ENCODE measurements at places on chromosomes 1 and 21.

DNA sequence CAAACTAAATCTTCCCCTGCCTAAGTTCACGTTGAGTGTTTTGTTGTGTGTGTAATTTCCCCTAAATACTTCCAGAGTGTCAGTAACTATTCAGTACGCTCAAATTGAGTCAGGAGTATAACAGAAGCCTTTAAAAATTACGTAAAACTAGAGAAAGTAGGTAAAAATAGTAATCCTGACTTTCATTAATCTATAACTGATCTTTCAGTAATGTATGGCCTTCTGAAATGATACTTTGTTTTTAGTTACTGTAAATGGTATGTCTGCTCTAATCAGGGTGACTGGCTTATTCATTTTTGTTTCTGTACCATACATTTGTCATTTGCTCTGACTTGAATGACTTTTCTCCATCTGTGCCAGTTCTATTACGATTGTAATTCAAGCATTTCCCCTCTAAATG lies 29.4 kb downstream of the MIER1 start:
- DNase-seq, result no peak

DNA sequence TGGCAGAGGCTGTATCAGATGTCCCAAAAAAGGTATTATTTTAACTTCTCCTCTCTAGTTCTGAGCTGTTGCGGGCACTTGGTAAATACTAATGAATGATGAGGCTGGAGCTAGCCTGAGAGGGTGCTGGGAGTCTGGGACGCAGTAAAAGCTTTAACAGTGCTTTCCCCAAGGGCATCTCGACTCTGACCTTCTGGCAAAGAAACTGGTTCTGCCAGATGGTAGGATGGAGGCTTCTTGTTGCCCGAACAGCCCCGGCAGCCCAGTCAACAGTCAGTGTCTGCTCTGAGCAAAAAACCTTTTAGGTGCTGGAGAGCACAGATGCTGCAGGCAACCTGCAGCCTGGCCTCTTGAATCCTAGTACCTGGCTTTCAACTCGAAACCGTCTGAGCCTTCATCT lies 2.5 kb upstream of the PNRC2 start:
- no peak for DNase-seq

GRCh38 chr1:72521659-72522058 lies 239.3 kb upstream of the NEGR1 start:
- no peak for DNase-seq

GRCh38 chr21:35828161-35828560 lies 232.2 kb downstream of the SETD4 start:
- DNase-seq, result no peak

GRCh38 chr1:195096051-195096521 lies 1512.2 kb downstream of the KCNT2 start:
- no peak for DNase-seq

GRCh38 chr1:204704794-204705492 lies 19.4 kb upstream of the LRRN2 start:
- DNase-seq, result no peak

DNA sequence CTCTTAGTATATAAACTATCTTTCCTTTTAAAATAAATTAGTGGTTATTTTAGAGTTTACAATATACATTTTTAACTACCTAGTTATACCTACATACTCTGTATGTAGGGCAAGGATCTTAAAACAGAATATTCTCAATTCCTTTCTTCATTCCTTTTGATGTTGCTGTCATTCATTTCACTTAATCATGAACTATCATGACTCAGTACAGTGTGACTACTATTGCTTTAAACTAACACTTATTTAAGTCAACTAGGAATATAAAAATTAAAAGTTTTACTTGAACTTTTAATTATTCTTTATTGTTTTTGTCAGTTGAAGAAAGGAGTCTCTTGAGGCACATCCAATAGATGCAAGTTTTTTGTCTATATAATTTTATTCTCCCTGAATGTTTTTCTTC lies 726.4 kb downstream of the BRINP3 start:
- no peak for DNase-seq

- DNase-seq, result no peak
Measured at GRCh38 chr1:228284148-228284495, 76.3 kb downstream of the OBSCN start.

DNA sequence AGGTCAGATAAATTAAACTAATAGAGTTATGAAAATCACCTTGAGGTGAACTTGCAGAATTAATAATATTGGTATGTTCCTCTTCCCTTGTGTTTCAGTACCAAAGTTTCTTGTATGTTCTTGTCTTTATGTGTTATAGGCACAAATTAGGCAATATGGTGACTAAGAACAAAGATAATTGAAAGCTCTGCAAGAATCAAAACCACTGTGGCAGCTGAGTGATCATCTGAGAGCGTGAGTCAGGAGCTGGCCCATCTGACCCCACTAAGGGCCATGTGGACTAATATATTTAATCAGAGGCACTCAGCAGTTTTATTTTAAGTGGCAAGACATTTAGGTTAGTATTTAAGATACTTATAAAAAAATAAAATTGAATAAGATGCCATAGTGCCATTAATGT lies 12.8 kb upstream of the CASQ2 start:
- no peak for DNase-seq

DNA sequence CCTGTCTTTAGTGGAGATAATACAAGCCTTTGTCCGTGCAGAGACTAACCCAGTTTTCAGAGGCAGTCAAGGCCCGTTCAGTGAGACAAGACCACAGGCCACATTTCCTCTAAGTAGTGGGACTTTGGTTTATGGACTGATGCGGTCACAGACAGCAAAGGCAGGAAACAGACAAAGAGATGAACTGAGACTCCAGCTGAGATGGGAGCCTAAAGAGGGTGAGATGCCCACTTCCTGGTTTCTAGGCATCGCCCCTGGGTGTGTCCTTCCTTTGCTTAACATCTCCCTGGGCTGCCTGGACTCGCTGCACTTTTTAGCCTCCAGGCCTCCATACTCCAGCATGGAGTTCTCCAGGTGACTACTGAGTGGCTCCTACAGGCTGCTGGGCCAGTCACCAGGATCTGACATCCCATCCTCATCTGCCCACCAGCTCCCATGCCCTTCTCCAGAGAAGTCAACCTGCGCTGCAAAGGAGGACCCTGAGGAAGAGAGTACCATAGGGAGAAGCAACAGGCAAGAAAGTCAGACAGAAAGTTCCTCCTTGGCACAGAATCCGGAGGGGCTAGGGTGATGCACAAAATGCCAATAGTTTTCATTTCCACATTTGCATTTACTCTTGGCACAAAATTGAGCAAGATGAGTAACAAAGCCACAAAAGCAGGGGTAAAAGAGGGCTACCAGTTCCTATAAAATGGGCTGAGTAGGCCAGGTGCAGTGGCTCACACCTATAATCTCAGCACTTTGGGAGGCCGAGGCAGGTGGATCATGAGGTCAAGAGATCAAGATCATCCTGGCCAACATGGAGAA lies 15.1 kb downstream of the THEMIS2 start:
- DNase-seq, result peak; percentile 77

GRCh38 chr1:212074313-212074712 lies 38.8 kb downstream of the DTL start:
- no peak for DNase-seq

DNA sequence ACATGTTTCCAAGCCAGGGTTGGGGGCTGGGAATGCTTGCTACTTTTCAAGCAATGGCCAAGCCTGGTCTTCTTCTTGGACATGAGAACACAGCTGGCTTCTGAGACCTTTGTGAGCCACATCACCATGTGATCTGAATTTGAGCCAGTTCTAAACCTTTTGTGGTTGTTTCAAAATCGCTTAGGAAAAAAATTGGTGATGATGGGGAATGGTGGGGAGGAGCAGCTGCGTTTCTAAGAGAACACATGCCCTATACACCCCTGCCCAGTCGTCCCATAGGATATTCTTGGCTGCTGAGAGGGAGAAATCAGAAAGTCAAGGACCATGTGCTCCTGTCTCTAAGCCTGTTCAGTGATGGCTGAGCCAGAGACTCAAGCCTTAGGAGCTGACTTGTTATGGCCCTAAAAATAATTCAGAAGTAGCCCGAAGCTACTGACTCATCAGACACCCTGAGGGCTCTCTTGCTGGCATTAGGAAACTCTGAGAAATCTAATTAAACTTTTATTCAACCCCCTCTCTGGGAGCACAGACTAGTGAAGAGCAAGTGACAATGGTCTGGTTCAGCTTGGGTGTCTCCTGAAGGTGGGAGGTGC lies 30.5 kb downstream of the CCDC185 start:
- DNase-seq, result no peak

DNA sequence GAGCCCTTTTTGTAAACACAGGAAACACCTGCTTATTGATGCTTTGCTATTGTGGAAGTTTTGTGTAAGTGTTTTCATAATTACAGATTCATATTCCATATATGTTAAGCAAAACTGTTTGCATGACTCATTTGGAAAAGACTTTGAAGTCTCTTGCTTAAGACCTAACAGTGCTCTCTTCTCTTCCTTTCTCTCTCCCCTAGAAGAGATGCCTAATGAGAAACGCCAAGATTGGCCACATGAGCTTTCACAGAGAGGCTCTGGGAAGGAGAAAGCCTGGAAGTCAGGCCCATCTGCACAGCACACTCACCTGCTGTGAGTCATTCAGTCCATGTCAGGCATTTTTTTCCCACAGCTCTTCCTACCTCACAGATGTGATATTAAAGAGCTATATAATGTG lies 101.6 kb upstream of the PALMD start:
- DNase-seq, result no peak

DNA sequence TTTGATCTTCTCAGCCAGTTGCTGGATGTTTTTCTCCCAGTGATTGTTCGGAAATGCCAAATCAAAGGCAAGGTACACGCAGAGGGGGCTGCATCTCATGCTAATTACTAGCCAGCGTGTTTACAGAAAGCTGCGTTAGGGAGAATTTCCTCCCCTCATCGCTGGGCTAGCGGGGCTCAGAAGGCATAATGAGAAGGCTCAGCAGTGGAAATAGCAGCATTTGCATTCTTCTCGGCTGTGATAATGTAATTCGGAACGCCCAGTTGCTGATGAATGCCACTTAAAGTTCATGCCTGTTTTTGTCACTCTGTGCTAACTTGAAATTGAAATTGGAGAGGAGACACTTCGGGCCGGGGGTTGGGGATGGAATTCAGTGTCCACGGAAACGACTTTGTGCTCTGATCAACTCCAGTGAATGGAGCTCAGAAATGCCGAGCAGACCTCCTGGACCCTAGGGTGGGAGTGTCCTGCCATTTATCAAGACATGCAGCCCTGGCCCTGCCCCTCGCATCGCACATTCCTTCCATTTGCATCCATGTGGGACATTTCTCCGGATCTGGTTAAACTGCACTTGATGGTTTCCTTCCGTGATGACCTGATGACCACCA lies 313.4 kb upstream of the C1orf174 start:
- no peak for DNase-seq

- no peak for DNase-seq
Measured at GRCh38 chr1:160672789-160673695, 26.2 kb upstream of the SLAMF1 start.

DNA sequence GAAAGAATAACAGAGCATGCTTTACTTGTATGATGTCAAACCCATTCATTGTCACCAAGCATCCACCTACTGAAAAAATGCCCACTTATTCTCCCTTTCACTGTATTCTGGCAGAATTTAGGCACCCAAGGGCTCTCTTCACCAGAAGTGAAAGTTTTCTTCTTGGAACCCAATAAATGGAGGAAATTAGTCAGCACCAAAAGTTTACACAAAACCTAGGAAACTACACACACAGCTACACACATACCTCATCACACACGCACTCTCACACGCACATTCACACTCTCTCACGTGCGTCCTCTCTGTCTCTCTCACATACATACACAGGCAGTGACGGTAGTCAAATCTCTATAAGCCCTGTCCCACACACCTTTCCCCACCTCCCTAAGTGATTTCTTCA lies 37.6 kb downstream of the MCOLN2 start:
- no peak for DNase-seq

- no peak for DNase-seq
Measured at GRCh38 chr1:243740255-243740999, 109.6 kb downstream of the AKT3 start.

DNA sequence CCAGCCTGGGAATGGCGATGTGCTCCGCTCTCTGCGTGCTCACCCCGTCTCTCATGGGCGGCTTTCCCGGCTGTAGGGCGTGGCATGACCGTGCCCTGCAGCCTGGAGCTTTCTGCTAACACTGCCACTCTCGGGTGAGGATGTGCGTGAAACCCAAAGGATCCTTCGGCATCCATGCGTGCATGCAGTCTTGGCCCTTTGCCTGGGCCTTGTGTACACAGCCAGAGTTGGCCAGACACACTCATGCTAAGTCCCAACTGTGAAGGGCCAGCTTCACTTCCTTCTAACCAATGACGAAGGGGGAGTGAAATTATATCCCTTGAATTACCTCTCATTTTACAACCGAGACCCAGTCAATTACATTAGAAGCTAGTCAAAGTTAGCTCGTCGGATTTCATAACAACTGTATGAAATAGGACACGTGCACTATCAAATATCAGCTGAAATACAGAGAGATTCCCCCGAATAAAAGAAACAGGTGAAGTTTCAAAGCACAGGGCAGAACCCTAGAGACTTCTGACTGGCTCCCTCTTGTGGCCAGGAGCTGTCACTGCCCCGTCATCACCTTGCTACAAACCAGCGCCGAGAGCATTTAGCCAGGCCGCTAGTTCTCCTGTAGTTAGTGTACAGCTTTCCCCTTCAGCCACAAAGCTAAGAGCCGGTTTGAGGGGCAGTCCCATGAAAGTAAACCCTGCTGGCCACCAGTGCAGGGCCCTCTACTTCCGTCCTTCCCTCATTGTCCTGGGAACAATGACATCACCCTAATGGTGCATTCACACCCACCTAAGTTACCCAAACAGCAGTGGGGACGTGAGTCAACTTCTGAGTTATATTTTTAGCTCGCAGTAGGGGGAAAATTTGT lies 63.4 kb upstream of the COA6 start:
- DNase-seq, result peak; percentile 81

DNA sequence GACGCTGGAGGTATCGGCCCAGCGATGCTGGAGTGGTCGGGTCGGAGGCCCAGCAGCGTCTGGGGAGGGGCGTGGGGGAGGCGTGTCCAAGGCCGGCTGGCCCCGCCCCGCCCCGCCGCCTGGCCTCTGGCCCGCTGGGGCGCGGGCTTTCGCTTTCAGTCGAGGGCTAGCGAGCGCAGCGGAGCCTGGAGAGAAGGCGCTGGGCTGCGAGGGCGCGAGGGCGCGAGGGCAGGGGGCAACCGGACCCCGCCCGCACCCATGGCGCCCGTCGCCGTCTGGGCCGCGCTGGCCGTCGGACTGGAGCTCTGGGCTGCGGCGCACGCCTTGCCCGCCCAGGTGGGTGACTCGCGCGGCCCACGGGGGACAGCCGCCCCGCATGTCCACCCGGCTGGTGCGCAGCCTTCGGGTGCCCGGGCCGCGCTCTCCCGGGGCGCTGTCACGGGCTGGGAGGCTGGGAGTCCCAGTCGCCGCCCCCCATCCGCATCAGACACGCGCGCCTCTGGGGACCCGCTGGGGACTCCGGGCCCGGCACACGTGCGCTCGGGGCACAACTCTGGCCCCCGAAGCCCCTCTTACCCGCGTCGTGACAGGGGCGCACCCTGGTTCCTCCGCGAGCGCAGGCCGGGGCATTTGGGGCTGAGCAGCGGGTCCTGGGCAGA lies at the start of gene TNFRSF1B:
Gene TNFRSF1B (plus strand): TSS at position 158 of the 659 bp plus-strand sequence. CDS start 101 bp downstream, at position 259.
- DNase-seq, result peak; percentile 72

DNA sequence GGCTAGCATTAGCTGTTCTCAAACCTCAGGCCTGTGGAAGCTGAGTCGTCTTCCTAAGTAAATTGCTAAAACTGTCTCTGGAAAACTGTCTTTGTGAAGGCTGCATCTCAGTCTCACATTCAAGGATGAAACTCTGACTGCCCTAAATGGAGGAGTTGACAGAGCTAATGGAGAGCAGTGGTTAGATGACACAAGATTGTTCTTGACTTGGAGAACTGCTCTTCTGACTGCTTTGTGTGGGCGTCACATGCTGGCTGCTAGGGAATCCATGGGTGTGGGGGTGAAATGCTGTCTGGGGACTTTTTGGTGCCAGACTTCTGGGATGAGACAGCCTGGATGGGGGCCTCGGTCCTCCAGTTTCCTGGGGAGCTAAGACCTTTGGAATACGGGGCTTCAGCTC lies 24.5 kb upstream of the TSPAN2 start:
- DNase-seq, result no peak
